ENCODE measurements at places on chromosomes 4 and X.

DNA sequence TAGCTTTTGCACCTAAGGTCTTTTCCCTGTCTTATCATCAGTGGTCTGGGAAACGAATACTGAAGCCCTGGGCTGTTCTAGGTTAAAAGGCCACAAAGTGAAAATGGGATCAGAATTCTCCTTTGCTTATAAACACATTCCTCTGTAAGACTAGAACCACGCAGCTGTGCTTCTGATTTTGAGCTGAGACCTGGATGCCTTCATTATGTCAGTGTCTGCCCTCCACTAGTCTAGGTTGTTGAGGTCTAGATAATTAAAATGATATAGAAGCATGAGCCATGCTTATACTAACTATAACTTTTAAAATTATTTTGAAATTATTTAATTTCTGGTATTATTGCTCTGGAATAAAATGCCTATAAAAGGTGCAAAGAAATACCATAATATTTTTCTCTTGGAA is 403.9 kb downstream of the ADGRL3 start:
- no peak for DNase-seq

DNA sequence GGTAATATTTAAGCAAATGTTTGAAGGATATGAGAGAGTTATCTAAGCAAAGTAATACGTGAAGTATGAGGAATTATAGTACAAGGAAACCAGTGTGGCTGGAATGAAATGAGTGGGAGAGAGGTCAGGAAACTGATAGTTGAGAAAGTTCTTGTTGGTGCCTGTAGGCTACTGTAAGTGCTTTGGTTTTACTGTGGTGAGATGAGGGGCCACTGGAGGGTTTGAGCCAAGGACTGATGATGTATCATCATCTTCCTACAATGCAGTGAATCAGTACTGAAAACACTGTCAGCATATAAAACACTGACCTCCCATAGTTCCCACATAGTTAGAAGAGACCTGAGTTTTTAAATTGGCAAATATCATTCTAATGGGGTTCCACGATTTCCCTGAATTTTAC is 367.5 kb upstream of the CTSO start:
- DNase-seq = no peak

DNA sequence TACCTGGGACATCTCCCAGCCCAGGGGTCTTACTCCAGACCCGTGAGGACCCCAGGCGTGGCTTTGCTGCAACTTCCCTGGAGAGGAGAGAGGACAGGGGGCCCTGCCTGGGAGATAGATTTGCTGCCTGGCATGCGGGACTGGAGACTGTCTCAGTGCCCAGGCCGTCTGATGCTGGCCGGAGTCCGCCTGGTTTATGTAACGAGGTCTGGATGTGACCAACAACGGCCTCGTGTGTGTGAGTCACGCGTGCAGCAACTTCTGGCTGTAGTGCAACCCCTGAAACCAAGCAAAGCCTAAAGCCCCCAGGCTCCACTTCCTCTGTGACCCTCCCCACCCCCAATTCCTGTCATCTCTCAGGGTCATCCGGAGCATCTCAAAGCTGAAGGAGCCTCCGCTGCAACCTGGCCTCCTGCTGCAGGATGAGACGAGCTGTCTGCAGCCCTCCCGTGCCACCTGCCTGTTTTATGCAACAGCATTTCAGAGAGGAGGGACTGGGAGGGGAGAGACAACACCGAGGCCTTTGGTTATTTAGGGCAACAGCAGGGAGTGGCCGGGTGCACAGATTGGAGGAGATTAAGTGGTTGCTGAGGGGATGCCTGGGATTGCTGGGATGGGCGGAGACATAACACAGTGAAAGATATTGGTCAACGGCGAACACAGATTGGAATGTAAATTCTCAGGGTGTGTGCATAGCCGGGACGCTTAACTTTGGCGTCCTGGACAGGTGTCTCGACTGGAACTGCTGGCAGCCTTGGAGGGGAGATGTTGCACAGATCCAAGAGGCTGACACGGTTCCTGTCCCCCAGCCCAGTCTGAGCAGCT is 16.0 kb downstream of the XG start:
- peak; percentile 22 for DNase-seq

DNA sequence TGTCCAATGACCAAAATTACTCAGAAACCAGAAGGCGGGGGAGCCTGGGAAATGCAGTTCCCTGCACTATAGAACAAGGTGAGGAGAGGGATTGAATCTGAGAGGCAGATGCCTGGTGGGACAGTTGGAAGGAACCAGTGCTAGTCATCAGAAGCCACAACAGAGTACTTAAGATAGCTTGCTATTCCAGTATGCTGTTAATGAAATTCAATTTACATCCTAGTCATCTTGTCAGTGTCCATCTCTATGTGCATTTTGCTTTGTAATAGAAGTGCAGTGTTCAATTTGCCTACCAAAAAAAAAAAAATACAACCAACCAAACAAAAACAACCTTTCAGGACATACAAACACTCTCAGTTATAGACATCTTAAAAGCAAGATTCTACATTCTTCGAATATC is 679.1 kb upstream of the CPEB2 start:
- DNase-seq = no peak

GRCh38 chrX:13666836-13667235 is 13.9 kb downstream of the TCEANC start:
- DNase-seq = no peak

- DNase-seq = no peak
Observed at GRCh38 chr4:67456577-67457196, 88.6 kb downstream of the CENPC start.

GRCh38 chr4:52883183-52883621 is 21.1 kb downstream of the RASL11B start:
- DNase-seq = no peak

DNA sequence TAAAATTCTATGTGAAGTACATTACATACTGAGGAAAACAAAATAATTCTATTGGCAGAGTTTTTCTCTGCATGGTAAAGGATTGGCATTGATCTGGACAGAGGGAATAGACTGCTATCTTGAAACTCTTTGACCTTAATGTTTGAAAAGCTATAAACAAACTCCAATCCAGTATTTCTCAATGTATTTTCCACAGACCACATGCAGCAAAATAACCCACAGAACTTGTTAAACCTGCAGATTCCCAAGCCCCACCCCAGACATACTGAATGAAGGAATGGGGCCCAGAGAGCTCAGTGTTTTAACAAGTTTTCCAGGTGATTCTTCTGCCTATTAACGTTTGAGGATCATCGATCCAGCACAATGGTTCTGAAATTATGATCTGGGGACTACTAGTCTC is 15.7 kb downstream of the RNF128 start:
- no peak for DNase-seq

DNA sequence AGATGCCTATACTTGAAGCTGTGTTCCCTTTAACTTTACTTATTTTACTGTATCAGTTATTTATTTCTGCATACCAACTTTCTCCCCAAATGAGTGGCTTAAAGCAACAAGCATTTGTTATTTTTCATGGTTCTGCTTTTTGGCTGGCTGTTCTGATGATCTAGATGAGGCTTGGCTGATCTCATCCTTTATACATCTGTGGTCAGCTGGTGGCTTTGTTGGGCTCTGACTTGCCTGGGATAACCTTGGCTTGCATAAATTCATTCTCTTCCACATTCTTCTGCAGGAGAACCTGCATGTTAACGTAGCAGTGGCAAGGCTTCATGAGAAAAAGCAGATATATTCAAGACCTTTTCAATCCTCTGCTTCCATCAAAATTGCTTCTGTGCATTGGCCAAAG is 1317.6 kb downstream of the ADGRL3 start:
- no peak for DNase-seq

DNA sequence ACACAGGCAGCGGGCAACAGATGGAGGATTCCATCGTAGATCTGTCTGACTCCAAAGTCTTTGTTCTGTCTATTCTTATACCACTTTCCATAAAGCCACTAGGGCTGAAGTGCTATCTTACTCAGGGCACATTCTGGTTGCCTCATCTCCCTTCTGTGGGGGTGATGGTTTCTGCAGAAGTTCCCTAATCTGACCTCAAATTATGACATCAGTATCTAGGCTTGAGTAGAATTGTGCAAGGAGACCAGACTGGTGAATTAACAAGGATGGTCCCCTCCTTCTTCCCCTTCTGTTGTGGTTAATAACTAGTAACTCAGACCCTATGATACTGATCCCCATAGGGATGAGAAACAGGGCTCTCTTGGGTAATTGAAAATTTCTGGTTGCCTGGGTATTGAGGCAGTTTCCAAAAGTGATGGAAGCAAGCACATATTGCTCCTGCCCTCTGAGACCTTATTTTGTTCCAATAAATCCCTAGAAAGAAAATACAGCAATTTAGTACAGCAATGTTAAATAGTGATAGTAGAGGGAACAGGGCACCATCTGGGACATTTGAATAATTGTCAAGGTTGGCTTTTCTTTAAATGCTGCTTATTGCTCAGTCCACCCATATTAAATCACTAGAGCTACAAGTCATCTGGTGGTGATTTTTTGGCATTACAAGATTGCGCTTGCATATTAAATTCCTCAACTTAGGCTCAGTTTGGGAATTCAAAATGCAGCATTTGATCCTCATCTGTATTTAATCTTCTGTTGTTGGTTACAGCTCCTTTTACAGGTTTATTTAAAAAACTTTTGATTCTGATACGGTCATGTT is 57.3 kb upstream of the AP1S2 start:
- no peak for DNase-seq

DNA sequence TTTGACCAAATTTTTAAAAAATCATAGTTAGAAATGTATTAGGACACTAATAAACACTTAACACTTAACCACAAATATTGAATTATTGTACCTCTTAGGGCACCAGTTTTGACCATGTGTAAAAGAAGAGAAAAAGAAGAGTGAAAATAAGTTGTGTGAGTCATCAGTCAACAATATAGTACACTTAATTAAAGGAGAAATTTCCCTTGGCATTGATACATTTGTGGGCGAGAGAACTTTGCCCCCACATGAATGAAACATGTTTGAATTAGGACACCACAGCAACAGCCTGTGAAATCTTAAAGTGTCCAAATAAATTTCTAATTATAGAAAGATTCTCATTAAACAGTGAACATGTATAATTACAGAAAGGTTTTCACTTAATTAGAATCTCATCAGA is 1292.8 kb upstream of the TENM3 start:
- DNase-seq = no peak

GRCh38 chrX:134736356-134736755 is 78.1 kb upstream of the PLAC1 start:
- DNase-seq = no peak

DNA sequence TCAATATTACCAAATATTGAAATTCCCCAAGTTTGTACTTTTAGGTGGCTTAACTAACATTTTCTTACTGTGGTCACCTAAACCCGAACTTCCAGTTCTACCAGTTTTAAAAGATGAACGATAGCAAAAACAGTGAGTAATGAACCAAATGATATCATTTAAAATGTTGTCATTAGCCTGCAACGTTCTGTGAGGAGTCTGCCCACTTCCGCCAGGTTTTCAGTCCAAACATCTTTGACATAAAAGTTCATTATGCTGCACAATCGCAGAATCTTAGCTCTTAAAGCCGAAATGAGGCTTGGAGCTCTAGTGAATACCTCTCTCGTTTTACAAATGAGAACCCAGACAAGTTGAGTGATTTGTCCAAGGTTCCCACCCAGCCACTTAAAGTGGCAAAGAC is 762 bp downstream of the PIGA start:
- DNase-seq = no peak

DNA sequence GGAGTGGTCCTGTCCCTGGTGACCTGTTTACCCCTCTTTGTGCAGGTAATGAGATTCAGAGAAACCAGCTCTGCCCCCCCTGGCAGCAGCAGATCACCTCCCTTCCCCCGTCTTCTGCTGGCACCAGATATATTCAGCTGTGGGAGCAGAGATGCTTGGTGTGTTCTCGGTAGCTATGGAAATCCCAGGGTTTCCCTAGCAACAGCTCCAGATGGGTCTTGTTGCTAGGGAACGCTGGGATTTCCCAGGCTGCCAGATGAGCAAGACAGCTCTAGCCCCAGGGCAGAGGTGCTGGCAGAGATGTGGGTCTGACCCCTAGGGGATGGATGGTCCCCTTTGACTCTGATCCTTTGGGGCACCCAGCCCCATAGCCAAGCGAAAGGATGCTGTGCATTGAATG is 20.2 kb downstream of the CETN2 start:
- peak; percentile 58 for DNase-seq

DNA sequence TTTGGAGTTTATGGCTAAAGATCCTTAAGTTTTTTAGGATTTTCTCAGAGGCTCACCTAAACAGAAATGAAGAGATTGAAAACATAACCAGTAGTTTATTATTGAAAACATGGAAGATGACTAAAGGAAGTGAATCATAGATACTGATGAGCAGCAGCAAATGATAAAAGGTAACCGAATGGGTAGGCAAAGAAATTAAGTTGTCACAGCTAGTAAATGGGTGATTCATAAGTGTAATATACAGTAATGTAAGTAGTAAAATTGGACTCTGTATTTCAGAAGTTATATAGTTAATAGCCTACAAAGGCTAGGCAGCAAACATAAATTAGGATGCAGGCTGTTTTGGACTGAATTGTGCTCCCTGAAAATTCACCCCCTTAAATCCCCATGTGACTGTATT is 59.0 kb upstream of the ADGRA3 start:
- no peak for DNase-seq

GRCh38 chr4:86967798-86968197 is 33.0 kb downstream of the AFF1 start:
- DNase-seq = no peak

DNA sequence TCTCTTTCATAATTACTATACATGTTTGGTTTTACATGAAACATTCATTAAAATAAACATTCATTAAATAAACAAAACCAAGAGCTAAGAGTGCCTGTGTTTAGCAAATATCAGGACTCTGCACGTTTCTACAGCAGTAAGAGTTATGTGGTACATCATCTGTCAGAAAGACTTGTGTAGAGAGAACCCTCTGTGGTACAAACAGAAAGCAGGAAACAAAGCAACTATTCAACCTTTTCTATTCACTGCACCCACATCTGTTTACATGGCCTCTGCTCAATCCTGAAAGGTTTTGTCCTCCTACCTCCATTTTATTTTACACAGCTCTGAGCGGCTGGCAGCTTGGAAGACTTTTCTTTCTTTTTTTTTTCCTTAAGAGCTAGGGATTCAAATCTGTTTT is 90.7 kb upstream of the PCDH18 start:
- no peak for DNase-seq

- peak; percentile 8 for DNase-seq
Observed at GRCh38 chrX:13897566-13897965, 80.7 kb upstream of the GPM6B start.

GRCh38 chr4:110533590-110533910 is 57.6 kb downstream of the ENPEP start:
- no peak for DNase-seq

GRCh38 chrX:53767544-53767943 is 81.0 kb upstream of the HUWE1 start:
- DNase-seq = no peak

GRCh38 chr4:15478724-15479088 is 9.0 kb downstream of the CC2D2A start:
- no peak for DNase-seq
